ENCODE measurements at places on chromosomes 11 and 22.
A peak's percentile ranks its signal among the peaks of the same experiment; 100 is the strongest.

DNA sequence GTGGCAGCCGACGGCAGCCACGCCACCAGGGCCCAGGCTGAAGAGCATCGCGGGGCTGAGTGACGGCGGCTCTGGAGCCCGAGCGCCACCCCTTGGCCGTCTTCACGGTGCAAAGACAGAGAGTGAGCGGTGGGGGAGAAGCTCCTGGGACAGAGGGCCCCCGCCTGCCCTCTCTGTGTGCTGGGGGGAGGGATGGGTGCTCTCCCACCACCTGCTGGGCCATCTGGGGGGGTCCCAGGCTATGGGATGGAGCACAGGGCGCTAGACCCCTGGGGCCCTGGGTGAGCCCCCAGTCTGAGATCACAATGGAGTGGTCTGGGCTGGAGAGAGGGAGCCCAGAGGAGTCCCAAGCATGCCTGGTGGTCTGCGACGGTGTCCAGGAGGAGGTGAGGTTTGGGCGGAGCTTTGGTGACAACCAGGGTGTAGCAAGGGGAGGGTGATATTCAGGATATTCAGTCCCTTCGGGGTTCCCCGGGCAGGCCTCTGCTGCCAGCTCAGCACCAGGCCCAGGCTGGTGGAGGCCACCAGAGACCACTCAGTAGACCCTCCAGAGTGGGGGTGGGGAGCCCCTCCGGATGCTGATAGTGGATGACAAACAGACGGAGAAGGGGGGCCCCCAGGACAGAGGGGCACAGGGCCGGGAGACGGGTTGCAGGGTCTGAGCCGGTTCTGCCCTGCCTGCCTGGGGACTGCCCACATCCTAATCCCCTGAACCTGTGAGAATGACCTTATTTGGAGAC, 78.1 kb upstream of the PRR5 start:
- DNase-seq = peak; percentile 10

- DNase-seq = peak; percentile 8
Measured at GRCh38 chr11:67649634-67650510, 658 bp downstream of the ACY3 start.

GRCh38 chr11:108926841-108927577, 262.1 kb downstream of the DDX10 start:
- DNase-seq = no peak

DNA sequence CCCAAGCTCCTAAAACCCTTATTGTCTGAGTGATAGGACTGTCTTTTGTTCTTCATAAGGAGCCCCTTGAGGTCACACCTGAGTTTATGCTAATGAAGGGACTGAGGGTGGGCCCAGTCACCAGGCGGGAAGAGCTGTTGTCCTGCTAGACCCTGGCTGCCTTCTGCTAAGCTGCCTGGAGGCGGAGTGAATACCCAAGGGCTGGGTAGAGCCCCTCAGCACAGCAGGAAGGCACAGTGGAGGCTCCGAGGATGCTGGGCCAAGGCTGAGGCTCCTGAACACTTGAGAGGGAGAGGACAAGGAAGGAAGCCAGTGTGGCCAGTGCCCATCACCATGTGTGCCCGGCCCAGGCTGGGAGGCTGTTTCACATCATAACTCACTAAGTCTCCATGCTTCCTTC, 4.8 kb upstream of the PHF21B start:
- DNase-seq = no peak

DNA sequence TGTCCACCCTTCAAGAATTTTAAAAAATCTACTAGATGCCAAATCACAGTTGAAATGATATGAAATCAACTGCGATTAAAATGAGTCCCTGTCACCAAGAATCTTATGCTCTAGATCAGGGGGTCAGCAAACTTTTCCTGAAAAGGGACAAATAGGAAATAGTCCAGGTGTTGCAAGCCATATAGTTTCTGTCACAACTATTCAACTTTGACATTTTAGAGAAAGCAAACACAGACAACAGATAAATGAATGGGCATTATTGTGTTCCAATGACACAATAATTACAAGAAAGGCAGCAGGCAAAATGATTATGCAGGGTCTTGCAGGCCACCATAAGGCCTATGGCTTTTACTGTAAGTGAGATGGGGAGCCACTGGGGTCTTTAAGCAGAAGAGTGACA, 58.6 kb downstream of the IMMP1L start:
- no peak for DNase-seq
